ENCODE measurements at places on chromosomes 1 and 21.

- DNase-seq: no peak
Observed at GRCh38 chr1:54885807-54886723, 930 bp downstream of the DHCR24 start.

- DNase-seq: no peak
Observed at GRCh38 chr1:143691400-143691891, 280.3 kb downstream of the FAM72C start.

DNA sequence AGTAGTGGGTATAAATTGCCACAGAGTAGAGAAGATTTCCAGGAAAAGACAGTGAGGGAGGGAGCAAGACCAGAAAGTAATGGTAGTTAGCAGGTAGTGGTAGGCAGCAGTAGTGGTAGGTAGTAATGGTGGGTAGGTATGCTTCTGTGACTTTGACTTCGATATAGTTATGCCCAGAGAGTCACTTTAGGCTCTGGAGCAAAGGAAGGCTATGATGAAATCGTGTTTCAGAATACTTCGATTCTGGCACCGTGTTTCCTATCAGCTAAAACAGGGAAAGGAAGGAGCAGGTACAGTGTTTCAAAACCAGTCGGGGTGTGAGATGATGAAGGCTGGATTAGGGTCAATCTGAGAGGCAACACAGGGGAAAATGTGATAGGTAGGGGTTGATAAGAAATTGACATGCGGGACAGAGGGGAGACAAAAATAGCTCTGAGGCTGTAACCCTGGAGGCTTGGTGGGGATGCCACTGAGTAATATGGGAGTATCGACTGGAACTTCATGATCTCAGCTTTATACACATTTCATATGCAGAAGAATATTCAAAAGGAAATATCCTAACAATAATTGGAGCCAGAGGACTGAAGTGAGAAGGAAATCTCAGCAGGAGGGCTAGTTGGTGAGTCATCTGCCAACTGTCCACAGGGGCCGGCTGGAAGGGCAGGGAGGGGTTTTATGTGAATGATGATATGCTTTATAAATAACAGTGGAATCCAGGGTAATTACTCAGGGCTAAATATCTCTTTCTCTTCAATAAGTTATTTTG lies 25.2 kb upstream of the TRIM45 start:
- no peak for DNase-seq

DNA sequence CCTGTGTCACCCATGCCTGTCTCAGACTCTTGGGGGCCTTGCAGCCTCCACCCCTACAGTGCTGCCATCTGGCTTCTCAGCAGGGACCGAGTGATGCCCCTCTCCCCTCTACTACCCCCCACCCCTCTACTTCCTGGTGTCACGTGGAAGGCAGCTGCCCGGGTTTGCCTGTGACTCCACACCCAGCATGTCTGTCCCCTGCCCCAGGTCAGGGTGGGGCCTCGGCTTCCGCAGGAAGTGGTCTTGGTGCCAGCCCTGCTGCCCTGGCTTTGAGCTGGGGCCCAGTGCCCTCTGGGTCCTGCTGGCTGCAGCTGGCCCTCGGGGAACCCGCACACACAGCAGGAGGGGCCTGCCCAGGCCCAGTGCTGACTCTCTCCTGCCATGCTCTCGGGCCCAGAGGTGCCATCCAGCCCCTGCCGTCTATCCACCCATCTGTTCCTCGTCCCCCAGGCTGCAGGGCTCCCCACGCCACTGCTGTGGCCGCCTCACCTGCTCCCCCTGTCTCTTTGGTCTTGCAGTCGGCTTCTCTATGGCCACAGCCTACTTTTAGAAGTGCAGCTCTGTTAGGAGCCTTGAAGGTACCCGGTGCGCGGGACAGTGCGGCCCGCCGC lies 24.0 kb downstream of the PLCH2 start:
- DNase-seq: no peak

DNA sequence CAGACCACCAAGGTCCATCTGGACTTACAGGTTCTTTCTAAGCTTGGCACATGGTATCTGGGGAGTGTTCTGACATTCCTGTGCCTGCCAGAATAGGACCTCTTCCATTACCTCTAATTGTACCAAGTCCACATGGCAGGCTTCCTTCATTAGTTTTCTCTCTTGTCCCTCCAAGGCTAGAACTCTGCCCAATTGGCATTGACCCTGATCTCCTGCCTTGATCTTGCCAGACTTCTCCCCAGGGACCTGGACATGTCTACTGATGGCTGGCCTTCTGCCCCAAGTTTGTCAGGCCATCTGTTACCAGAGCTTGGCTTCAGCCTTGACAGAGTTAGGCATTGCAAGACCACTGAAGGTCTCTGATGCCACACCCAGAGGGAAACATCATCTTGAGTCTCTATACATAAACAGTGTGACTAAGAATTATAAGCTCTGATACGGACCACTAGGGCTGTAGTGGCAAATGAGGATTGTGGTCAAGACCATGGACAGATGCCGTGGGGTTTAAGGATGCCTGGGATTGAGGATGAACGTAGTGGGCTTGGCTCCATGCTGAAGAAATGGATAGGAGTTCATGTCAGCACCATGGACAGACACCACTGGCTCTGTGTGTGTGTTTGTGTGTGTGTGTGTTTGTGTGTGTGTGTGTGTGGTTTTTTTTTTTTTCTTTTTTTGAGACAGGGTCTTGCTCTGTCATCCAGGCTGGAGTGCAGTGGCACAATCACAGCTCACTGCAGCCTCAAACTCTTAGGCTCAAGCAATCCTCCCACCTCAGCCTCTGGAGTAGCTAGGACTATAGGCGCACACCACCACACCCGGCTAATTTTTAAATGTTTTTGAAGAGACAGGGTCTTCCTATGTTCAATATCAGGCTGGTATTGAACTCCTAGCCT lies 19.5 kb upstream of the PSMB2 start:
- DNase-seq: no peak

- no peak for DNase-seq
Observed at GRCh38 chr1:31476891-31477846, 64.2 kb downstream of the SERINC2 start.

DNA sequence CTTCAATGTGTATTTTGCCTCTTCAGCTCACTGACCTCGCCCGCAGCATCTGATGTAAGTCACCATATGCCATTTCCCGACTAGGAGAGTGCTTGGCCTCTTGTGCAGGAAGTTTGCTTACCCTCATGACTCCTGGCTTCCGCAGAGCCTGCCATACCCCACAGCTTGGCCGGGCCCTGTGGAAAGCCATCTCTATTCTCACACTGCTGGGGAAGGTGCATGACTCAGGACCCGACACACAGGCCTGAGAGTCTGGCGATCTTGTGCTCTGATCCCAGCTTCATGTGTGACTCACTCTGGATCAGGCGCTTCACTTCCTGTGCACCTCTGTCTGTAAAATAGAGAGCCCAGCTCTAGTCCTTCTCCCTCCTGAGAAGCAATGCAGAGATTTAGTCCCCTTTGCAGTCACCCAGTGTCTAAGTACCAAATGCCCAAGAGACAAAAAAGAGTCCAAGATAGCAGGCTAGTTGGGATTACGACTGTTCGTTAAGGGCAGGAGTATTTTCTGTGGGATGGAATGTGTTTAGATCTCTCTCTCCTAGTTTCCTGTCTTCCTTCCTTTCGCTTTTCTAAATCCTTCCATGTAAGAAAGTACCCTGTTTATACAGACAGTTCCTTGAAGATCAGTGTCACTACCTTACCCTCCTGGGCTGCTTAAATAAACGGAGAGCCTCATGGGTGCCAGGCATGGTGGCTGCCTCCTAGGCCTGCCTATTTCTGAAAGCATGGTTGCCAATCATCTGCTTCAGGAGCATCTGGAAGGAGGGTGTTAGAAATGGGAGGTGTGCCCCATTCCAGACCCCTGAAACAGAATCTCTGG lies 62.8 kb upstream of the KIF26B start:
- DNase-seq: no peak

- DNase-seq: no peak
Observed at GRCh38 chr1:234598974-234599616, 10.9 kb downstream of the IRF2BP2 start.

DNA sequence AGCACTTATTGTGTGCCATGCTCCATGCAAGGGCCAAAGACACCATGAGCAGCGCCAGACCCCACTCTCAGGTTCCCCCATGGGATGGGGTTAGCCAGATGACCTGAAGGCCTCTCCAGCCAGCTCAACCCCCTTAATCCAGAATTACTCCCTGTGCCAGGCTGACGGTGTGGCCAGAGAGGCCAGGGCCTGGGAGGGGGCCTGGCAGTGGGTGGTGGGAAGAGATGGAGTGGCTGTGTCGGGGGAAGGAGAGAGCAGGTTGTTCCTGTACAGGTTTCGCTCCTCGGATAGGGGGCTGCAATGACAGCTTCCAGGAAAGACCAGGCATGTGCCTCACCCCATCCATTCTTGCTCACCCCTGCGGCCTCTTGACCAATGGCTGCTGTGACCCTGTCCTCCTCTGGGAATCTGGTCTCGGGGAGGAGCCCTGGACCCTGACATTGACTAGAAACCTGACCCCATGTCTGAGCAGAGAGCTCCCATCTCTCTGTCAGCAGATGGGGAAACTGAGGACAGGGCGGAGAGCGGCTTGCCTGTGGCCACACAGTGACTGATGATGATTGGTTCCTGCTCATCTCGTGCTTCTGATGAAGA lies 345.3 kb downstream of the MATN1 start:
- no peak for DNase-seq

DNA sequence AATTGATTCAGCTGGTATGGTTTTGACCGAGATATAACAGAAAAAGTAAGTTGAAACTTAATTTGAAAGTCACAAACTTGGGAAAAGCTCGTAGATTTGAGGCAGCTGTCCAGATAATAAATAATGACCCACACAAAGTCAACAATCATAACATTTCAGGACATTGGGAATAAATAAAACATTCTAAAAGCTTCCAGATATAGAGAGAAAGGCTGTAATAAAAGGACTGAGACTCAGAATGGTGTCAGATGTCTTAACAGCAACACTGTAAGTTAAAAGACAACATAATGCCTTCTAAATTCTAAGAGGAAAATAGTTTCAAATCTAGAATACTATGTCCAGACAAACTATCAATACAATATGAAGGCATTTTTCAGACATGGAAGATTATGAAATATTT lies 163.3 kb downstream of the CDC42BPA start:
- no peak for DNase-seq

GRCh38 chr1:201633811-201634210 lies 94.9 kb downstream of the NAV1 start:
- no peak for DNase-seq

GRCh38 chr1:38344716-38345115 lies 298.1 kb upstream of the POU3F1 start:
- DNase-seq: no peak

GRCh38 chr1:110870721-110871388 lies 2.1 kb upstream of the CD53 start:
- no peak for DNase-seq

DNA sequence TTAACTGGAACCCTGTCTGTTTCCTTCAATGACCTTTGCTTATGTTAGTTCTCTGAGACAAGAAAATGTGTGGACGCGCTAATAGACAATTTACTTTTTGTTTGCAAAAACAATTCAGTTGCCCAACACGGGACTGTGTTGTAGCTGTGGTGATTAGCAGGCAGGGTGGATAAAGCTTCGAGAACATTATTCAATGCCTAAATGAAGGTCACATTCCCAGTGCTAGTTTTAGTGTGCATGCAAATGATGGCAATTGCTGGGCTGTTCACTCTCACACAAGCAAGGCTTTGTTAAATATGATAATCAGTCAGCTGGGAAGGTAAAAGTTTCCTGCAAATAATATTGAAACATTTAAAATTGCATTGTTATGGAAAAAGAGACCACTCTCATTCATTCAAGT lies 188.4 kb downstream of the BACH1 start:
- no peak for DNase-seq

DNA sequence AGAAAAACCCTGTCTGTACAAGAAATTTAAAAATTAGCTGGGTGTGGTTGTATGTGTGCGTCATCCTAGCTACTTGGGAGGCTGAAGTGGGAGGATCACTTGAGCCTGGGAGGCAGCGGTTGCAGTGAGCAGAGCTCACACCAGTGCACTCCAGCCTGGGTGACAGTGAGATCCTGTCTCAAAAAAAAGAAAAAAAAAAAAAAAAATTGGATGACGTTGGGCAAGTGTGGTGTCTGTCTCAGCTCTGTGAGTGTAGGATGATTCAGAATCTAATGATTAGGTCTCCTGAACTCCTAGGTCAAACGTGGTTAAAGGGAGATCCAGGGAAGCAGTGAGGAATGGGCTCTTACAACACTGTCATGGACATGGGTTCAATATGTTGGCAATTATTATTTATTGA lies 435.9 kb downstream of the KIF26B start:
- DNase-seq: no peak

- no peak for DNase-seq
Observed at GRCh38 chr1:207872621-207873020, 38.3 kb downstream of the CD34 start.

GRCh38 chr1:244062156-244062725 lies 11.2 kb downstream of the ZBTB18 start:
- no peak for DNase-seq

DNA sequence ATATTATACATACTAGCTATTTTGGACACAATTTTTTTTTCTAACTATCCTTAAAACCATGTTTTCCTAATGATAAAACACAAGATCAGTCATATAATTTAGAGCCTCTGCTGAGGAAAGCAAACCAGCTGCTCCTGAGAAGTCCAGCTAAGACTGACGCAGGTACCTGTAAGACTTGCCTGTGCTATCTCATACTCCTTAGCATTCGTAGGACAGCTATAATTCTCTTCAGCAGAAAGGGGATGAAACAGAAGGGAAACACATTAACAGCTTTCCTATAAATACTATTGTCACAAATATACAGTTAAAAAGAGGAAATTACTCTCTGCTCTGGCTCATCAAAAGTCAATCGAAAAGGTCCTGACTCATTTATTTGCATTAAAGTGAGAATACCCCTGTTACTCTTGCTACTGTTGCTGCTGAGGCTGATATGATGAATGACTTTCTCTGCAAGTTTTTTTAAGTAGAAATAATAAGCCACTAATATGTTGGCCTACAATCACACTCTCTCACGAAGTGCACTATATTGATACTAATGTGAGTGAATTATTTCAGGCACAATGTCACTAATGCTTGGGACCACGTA lies 757.1 kb downstream of the KCNT2 start:
- no peak for DNase-seq

GRCh38 chr21:41580758-41581554 lies 73.0 kb upstream of the TMPRSS2 start:
- DNase-seq: no peak

DNA sequence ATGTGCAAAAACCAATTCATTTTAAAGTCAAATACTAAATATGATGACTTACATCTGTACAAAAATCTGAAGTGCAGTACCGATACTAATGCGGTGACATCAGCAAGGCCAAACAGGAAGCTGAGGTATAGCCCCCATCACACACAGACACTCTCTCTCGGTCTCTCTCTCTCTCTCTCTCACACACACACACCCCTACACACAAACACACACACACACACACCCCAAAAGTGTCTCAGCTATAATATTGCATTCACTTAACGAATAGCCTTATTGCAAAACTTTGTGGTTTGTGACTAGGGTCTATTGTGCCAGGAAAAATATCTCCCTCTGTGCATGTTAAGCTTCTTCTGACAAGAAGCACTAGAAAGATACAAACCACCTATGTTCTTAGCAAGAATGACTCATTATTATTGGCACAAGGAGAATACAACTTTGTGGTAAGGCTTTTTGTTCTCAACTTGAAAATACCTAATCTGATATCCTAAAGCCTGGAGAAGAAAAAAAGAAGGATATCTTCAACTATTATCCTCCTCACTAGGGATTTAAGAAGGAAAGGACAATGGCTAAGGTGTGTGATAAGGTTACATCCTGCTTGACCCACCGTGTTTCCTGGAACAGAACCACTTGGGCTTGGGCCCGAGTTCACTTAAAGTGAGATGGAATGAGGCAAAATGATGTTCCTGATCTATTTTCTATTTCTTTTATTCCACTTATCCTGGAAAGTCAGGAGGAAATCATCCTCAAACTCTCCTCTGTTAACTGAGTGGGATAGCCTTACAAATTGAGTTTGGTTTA lies 107.1 kb downstream of the NIBAN1 start:
- DNase-seq: peak; percentile 2
